ENCODE measurements at places on chromosomes 2 and 18.

- no peak for DNase-seq
Measured at GRCh38 chr18:44742126-44742525, 61.4 kb downstream of the SETBP1 start.

DNA sequence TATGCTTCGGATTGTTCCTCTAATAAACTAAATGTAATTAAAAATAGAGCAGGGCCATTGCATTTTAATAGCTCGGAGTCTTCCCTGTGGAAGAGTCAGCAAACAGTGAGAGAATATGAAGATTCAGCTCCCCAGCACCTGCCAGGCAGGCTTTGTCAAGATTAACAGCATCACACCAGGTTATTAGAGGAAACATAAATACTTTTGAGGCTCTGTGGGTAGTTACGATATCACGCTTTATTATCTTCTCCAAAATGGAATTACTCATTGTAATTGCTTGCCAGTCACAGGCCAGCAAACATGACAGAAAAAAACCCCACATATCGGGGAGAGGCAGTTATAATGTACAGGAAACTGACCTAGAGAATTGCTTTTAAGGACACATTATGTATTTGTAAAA is 303.9 kb downstream of the CPS1 start:
- DNase-seq: no peak

- no peak for DNase-seq
Measured at GRCh38 chr2:224046752-224047151, 7.7 kb upstream of the SERPINE2 start.

- no peak for DNase-seq
Measured at GRCh38 chr18:77131100-77131651, 1.4 kb downstream of the MBP start.

GRCh38 chr2:209687323-209687969 is 84.2 kb upstream of the UNC80 start:
- no peak for DNase-seq

DNA sequence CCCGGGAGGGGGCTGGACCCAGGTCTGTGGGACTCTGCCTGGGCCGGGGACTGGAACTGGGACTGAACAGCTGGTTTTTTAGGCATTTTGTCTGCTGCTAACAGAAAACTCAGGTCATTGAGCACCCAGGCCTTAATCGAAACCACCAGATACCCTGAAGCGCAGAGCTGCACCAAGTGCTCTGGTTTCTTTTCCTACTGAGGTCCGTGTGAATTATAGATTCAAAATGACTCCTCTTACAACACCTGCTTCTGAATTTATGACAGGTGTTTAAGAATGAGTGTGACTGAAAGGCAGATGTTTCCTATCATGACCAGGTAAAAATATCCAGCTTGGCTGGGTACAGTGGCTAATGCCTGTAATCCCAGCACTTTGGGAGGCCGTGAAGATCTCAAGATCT is 47.8 kb downstream of the TRAPPC12 start:
- DNase-seq: no peak

GRCh38 chr2:55530539-55531081 is 11.1 kb downstream of the CFAP36 start:
- DNase-seq: no peak

- no peak for DNase-seq
Measured at GRCh38 chr2:179487010-179487731, 222.5 kb upstream of the SESTD1 start.

- no peak for DNase-seq
Measured at GRCh38 chr2:231353469-231353868, 42.0 kb upstream of the B3GNT7 start.

DNA sequence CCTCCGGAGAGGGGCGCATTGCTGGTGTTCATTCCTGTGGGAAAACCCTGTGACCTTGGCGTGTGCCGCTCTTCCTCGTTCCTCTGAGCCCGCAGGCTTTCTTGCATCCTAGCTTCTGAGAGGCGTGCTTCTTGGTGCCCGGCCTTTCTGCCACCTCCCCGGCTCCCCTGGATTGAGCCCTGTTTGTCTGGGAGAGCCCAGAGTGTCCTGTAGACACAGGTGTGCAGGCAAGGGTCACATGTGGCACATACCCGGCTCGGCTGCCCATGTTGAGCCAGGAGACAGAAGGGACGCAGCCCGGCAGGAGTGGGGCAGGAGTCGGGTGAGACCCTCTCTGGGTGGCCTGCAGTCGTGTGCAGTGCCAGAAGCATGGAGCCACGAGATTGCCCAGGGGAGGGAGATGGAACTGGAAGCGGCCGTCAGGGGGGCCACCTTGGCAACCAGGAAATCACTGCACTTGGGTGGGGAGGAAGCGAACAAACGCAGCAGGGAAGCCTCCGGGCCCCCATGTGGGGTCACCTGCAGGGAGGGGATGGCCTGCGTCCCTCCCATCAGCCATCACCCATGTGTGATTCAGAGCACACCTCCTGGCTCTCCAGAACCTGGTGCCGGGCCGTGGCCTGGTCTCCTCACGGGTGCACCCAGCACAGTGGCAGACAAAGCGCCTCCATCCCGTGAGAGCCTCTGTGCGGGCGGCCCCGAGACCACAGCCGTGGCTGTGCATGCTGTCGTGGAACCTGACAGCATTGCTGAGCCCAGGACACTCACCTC is 92.9 kb downstream of the SH3BP4 start:
- no peak for DNase-seq

- no peak for DNase-seq
Measured at GRCh38 chr2:186591506-186591890, 1.6 kb downstream of the ITGAV start.

DNA sequence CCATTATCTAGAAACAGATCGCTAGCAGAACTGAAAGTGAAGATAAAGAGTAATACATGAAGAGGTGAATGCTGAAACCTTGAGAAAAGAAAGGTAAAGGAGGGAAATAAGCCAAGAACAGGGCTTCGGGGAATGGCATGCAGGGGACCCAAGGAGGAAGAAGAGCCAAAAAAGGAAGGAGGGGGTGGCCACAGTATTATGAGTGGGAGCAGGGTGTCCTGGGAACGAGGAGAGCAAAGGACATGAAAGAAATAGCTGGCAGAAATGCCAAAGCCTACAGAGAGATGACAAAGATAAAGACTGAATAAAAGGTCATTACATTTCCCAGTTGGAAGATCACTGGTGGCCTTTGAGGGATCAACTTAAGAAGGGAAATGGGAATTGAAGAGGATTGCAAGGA is 82.9 kb downstream of the ACTR3 start:
- DNase-seq: no peak

DNA sequence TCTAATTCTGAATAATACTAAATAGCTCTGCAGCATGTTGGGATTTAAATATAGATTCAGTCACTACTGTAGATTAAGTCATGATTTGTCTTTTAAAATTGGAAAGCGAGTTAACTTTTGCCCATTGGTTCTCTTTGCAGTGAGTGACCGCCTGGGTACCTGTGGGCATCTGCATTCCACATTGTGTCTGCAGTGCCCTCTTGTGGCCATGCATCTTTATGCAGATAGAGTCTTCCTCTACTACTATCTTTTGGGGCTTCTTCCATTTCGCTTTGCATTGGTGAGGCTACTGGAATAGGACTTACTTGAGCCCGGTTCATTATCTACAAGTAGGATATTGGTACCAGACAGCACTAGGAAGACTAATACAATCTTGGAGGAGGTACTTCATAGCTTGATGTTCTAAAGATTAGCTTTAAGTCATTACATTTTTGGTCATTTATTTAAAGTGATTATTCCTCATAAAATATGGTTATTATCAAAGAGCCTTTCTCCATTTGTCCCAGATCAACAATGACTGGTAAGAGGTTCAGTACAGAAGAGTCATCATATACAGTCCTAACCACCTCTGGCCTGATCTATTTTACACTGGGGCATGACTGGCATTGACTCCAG is 203.0 kb downstream of the SOCS6 start:
- peak; percentile 16 for DNase-seq

DNA sequence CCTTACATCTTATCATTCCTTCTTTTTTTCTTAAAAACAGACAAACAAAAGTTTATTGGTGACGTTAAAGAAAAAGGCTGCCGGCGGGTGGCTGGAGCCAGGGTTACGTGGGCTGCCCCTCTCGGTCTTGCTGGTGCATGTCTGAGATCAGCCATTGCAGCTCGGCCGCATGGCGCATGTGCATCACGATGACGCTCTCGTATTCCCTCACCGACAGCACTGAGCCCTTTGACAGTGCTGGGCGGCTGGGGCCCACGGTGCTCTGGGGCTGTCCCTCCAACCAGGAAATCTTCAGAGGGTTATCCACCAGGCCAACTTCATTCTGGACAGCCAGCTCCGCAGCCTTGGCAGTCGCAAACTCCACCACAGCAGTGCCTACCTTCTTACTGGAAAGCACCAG is 1081.8 kb upstream of the TMEFF2 start:
- no peak for DNase-seq

DNA sequence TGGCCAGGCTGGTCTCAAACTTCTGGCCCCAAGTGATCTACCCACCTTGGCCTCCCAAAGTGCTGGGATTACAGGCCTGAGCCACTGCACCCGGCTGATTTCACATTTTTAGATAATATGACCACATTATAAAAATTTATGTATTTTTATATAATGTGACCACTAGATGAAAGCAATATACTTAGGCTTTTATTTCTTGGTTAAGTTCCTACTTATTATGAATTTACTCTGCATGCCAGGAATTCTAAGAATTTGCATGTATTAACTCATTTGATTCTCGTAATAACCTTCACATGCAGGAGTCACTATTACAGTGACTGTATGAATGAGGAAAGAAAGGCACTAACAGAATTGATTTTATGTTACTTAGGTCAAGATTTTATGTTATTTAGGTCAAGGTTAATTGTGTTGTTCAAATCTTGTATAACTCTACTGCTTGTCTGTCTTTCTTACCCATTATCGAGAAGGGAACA is 25.6 kb upstream of the CASP8 start:
- no peak for DNase-seq

GRCh38 chr2:64914735-64915509 is 74.3 kb upstream of the SLC1A4 start:
- DNase-seq: no peak

DNA sequence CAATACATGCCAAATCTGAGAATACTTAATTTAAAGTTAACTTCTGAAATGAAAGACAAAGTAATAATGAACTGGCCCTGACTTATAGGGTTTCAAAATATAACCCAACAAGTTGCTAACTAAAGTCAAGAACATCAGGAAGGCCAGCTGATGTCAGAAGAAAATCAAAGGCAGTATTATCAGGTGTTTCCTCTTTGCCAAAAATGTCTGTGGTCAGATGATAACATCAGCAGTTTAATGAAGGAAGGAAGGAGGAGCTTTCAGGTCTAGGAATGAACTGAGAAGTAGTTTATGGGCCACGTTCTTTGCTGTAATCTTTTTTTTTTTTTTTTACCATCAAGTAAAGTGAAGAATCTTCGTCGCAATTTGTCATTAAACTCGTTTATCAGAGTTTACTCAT is 40.9 kb downstream of the CDH2 start:
- no peak for DNase-seq

GRCh38 chr2:84816426-84817026 is 64.4 kb downstream of the TRABD2A start:
- DNase-seq: no peak

DNA sequence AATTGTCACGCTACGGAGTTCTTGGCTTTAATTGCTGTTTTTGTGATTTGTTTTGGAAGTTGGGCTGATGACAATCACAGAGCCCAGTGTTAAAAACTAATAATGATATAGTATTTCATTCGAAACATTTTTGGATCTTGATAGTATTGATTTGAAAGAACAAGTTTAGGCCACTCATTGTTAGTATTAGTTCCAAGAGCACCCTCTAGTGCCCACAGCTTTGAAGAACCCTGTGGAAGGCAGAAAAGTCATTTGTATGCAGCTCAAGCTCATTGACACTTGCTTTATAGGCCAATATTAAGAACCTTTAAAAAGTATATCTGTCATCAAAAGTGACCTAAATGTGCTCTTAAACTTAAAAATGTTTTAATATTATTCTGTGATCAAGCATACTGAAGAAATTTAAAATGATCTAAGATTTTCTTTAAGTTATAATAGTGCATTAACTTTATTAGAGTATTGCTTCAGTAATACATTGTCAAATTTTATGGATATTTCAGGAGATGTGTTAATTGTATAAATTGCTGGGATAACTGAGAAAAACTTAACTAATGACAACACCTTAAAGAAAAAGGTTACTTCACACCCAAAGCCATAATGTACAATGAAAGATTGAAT is 191.0 kb downstream of the GRB14 start:
- peak; percentile 0 for DNase-seq

DNA sequence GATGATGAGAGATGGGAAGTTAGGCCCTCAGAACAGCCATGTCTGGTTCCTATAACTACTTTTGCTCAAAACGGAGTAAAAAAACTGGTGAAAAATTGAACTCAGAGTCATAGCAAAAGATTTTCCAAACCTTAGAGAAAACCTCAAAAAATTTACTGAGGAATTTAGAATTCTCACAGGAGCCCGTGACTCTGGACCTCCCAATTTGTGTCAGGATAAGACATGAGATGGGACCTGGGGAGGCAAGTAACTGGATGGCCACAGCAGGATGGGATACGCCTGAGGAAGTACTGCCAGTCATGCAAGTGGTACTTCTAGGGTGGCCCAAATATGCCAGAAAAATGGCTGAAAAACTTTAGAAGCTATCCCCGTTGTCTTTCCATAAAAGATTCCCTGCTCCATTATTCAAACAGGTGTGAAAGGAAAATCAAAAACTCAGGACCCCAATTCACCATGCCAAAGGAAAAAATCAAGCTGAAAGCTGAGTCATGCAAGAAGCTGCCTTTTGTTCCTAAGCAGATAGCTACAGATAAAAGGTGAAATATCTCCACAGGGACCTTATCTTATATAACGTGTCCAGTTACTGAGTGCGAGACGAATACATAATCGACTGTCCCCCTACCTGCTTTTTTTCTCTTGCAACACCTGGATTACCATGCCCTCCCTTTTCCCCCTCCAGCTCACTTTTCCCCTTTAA is 34.1 kb upstream of the LIPG start:
- DNase-seq: no peak

DNA sequence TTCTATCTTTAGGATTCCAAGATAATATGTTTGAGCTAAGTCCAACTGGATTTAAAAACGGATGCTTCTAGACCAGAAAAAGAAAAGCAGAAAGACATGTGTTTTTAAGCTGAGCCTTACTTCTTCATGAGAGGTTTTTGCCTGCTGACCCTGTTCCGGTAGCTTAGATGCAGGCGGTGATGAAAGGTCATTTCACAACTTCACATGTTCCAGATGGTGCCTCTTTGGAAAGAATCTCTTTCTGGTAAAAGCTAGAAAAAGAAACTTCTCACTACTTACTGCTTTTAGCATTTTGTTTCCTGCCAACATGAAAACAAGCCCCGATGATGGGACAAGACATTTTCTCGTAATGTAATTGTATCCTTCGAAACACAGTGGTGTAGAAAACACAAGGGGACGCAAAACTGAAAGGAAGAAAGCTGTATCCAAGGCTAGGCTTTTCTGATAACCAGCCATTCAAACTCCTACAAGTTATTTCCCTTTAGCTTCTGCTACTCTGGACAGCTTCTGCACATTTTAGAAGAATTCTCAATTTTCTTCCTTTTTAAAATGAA is 407.3 kb upstream of the LYPD1 start:
- no peak for DNase-seq

DNA sequence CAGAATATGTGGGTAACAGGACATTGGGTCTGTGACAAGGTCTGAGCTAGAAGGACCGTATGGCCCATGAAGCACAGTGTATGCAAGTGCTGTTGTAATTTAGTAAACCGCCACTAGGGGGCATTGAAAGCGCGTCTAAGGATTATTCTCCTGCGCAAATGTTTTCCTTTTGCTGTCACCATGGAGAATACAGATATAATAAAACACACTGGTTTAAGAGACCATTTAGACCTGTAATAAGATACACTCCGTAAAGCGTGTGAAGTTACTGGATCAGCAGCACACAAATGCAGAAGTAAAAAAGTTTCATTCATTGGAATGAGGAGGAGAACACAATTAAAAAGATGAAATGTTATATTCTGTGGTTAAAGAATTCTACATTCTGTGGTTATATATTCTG is 272.4 kb downstream of the AGAP1 start:
- DNase-seq: peak; percentile 39
